Osteoblast (primary cell): ENCODE measurements at places on chromosomes 16 and 17.

DNA sequence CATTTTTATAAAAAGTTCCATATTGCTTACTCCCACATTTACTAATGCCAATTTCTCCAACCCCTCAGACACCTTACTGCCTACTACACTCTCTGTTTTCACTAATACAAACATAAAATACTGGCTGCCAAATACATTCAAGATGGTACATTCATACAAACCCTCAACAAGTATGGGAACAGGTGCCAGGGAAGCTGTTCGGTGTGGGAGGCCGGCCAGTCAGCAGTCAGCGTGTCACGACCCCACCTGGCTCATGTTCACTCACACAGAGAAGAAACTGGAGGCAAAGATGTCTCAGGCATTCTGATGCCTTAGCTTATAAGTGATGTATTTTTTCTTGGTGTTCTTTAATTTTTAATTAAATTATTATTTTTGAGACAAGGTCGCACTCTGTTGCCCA lies 42.4 kb upstream of the TRAP1 start:
- DNase-seq = peak; percentile 34

DNA sequence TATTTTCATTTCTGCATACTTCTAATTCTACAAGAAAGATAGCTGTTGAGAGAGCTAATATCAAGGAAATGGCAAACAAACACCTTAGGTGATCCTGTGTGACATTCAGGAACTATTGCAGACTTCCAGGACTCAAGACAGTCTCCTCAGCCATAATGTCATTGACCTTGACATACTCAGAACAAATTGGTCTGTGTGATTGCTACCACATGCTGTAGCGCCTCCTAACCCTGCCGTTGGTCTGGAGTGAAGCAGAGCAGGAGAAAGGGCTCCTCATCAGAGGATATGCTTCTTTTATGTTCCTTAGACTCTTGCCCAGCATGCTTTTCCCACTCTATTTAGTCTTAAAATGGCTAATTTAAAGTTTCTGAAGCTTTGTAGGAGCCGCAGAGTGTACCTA lies 194.2 kb upstream of the TBX2 start:
- DNase-seq = no peak

- DNase-seq = peak; percentile 66
These were observed 50.0 kb upstream of the CAPN15 start for GRCh38 chr16:477301-478157.

DNA sequence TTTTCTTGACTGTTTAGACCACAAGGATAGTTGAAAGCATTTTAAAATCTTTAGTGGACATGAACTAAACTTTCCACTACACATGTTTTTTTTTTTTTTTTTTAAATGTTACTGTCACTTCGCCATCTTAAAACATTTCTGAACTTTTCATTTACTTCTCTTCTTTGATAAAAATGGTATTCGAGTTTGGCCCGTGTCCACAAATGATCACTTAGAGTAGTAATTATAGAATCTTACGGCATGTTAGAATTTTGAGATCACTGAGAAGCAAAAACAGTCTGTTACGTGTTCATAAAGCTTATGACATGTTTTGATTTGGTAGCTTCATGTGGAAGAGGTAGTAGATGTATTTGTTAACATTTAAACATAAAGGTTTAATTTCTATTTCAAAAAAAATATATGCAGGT lies 1.1 kb downstream of the NSRP1 start:
- peak; percentile 30 for DNase-seq

- peak; percentile 82 for DNase-seq
These were observed 31.0 kb upstream of the ARL4D start for GRCh38 chr17:43367737-43368242.

DNA sequence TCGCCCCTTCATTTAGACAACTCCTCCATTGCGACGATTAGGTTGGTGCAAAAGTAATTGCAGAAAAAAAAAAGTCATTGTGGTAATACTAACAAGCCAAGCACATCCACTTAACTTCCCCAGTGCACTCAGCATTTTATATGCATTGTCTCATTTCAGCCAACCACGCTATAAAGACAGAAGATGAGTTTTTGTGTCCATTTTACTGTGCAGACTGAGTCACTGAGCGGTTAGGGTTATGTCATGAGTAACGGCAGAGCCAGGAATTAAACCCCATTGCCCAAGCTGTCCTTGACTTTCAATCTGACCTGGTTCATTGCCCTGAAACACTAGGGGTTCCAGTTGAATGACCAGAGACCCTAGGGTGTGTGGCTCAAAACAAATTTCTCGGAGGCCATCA lies 218.7 kb downstream of the XYLT1 start:
- peak; percentile 66 for DNase-seq

- no peak for DNase-seq
These were observed 121.0 kb upstream of the NLRP1 start for GRCh38 chr17:5705081-5705875.

DNA sequence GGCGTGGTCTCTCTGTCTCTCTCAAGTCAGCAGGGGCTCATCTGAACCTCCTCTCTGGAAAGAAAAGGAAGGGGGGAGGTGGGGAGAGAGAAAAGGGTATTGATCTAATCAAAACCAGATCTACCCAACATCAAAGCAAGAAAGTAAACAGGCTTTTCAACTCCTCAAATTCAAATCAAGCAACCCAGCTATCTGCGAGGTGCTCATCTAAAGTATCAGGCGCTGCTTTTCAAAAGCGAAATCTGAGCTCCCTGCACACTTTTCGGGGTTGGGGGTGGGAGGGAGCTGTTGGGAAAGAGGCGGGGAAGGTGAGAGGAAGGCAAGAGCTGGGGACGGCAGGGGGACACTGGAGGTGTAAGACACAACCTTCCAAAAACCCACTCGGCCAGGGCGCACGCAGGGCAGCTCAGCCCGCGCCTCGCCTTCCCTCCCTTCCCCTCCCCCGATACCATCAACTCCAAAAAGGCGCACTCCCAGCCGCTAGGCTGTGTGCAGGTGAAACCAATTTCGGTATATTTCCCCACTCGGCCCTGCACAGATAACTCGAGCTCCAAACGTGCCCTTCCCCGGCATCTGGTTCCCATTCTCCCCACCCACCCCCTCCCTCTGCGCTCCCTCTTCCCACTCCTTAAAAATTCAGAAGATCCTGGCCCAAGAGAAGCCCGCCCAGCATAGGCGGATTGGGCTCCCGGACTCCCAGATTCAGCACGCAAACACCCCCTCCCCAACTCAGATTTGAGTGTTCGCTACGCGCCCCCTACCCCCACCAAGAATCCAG lies 2.6 kb downstream of the AXIN2 start:
- peak; percentile 87 for DNase-seq

DNA sequence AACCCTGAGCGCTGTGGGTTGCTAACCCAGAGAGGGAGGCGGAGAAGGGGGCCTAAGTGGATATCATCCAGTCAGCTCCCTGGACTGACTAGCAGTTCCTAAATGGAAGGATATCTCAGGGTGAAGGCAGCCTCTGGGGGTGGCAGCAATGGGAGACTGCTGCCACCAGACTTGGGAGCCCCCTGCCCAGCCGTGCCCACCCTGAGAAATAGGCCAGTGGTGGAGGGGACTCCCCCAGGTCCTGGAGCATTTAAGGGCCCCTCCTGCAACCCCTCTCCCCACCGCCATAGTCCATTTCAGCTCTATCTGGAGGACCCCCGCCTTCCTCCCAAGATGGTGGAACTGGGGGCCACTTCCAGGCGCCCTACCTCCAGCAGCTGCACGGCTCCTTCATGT lies 8.4 kb downstream of the TSPOAP1 start:
- DNase-seq = peak; percentile 52

DNA sequence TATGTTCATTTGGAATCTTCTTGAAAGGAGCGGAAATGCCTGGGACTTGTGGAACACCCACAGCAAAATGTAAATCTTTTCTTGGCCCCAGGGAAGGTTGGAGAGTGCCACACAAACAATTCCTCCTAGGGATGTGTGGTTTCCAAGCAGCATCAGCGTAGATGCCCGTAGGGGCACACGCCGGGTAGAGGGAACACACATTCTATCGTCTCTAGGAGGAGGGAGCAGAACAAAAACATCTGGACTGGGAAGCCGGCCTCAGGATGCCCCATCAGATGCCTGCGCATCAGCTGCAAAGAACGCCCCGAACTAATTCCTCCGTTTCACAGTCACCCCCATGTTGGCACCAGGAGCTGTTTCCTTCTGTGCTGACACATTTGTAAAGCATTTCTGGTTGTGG lies 357.9 kb upstream of the ZFHX3 start:
- no peak for DNase-seq

GRCh38 chr17:80422276-80422675 lies 7.3 kb downstream of the ENDOV start:
- DNase-seq = peak; percentile 76

GRCh38 chr16:65005696-65006095 lies 116.2 kb downstream of the CDH11 start:
- DNase-seq = no peak

DNA sequence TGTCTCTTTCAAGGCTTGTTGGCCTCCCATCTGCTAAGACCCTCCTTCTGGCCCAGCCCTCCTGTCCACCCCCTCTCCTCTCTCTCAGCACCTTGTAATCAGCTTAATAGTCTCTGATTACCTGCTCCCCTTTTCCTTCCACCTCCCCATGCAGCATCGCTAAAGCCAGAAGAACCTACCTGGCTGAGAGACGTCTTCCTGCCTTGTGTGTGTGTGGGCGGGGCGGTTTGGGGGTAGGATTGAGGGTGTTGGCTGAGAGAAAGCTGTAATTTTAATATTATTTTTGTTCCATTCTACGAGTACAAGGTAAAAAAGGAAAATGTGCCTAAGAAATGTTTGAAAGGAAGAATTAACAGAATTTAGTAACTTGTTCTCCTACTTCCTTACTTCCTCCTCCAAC lies 3.4 kb downstream of the DNAH9 start:
- DNase-seq = no peak

DNA sequence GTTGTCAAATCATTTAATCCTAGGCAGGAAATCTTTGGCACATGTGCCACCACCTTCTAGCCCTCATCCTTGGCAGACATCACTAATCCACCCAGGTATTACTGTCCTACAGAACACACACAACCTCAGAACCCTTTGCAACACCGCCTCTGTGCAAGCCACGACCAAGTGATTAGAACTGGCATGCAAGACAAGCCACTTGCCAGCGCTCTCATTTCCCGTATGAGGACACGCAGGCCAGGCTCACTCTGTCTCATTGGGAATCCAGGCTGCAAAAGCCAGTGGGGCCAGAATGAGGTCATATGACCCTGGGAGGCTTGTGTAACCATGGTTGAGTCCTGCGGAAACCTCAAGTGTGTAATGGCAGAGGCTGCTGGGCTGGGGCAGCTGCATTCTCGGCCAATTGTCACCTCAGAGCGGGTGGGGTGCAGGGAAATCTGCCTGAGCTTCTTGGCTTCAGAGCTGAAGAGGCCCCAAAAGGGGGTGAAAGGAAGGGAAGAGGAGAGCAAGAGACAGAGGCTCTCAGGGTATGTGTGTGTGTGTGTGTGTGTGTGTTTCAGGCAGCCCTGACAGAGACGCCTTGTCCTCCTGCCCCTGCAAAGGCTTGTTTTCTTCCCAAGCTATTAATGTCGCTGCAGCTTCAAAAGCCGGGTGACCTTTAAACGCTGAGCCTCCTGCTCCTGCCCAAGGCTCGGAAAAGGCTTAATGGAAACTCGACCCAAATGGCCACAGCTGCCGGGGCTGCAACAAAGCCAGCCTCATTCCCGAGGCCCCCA lies 43.2 kb upstream of the MRPS23 start:
- peak; percentile 98 for DNase-seq

DNA sequence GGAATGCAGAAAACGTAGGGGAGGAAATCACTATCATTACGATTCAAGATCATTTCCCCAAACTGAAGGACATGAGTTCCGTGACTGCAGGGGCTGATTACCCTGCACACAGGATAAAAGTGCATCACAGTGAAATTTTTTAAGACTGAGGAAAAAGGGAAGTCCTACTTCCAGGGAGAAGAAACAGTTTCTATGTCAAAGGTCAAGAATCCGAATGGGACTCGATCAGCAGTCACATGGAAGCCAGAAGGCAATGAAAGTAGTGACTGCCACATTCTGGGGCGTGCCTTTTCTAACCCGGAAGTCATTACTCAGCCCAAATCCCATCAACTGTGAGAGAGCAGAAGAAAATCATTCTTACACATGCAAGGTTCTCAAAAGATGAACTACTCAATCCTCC lies 12.1 kb downstream of the ZZEF1 start:
- DNase-seq = no peak

GRCh38 chr16:637081-638018 lies 1.2 kb upstream of the METTL26 start:
- DNase-seq = peak; percentile 100

DNA sequence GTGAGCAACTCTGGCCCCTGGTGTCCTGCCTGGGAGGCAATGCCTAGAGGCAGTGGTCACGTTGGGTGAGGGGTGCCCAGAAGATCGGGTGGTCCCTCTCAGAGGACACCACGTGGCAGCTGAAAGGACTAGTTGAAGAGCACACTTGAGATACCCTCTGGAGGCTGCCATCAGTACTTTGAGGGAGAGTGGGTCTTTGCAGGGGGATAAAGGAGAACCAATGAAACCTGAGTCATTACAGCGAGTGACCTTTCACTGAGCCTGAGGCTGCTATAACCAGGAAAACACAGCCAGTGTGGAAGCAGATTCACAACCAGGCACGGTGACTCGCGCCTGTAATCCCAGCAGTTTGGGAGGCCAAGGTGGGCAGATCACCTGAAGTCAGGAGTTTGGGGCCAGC lies 18.9 kb downstream of the CA4 start:
- peak; percentile 36 for DNase-seq

DNA sequence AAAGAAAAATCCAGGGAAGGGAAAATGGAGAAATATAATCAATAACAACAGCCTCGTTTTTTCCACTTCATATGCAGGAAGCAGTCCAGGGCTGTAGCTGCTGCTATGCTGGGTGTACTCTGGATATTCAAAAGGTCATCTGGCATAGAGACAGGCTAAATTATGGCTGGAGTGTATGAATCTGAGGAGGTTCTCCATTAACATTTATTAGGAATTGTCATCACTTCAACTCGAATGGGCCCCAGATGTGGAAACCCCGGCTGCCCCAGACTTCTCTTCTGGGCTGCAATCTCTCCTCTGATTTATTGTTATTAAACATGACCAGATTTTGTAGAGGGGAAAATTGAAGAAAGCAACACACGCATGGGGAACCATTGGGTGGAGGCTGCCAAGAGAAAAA lies 33.5 kb upstream of the SKAP1 start:
- no peak for DNase-seq

DNA sequence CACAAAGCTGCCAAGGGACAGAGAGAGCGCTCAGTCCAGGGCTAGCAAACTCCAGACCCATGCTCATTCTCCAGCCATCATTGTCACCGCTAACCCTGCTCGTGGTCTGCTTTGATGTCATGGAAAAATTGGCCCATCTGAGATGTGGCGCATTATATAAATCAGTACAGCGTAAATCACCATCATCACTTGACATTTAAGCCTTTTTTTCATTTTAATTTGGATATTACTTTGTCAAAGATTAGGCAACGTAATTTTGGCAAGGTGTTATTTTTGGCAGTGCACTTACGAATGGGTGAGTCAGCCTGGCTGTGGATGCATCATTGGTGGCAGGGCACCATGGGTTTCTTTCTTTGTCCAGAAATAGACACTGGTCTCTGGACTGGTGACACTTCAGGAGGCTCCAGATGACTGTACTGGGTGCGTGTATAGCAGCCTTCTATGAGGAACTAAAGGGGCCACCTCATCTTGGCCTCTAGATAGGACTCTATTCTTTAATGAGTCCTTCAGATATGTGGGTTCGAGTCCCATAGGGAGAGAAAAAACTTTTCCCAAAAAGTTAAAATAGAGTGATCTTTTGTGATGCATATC lies 166.3 kb downstream of the MSI2 start:
- DNase-seq = no peak
